Right kidney (tissue), 9 donors: ENCODE measurements at places on chromosomes 5 and 9.

DNA sequence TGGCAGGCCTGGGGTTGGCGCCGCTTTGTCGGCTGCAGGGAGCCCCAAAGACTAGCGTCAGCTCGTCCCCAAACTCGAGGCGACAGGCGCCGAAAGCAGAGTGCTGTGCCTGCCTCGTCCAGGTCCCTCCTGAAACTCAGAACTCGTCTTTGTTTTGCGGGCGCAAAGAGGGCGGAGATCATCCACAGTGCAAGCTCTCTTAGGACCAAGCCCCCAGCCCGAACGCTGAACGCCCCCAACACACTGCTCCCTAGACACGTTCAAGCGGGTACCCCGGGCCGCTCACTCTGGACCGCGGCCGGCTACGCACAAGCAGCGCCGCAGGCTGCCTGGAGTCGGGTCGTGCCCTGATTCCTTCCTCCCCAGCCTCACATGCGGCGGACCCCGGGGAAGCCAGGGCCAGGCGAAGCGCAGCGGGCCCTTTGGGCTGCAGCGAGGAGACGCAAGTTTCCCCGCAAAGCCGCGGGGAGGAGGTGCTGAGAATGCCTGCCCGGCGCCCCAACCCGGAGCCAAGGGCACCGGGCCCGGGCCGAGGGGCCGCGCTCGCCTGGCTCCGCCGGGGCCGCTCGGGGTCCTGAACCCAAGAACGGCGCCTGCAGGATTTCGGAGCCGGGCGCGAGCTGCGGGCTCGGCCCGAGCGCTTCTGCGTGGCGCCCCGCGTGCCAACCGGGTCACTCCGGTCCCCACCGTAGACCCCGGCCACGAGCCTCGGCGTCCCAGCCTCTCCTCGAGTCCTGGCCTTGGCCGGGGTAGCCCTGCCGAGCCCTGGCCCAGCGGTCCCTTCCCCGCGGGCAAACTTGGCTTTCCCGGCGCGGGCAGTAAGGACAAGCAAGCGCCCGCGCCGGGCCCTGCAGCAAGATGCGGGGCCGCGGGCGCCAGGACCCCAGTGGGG is 738 bp downstream of the FSTL4 start:
- peak; percentile 59 for DNase-seq

DNA sequence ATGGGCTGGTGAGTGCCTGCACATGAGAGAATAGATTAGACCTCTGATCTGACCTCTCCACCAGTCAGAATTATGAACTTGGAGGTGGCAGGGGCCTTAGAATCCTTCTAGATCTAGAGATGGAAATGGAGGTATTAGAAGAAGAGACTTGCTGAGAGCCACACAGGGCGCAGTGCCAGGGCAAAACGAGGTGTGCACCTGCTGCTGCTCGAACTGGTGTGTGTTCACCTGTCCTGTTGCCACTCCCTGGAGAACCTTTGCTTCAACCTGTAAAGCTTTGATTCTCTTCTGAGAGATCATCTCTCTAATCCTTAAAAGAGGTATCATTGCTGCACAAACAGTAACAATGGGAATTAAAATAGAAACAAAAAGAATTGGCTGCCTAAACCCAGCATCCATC is 24.9 kb downstream of the FRMPD1 start:
- no peak for DNase-seq

- DNase-seq, result no peak
Measured at GRCh38 chr5:108797396-108797795, 49.7 kb downstream of the FER start.

- no peak for DNase-seq
Measured at GRCh38 chr5:154727361-154727760, 27.8 kb upstream of the LARP1 start.

GRCh38 chr5:9302218-9302617 is 243.7 kb downstream of the SEMA5A start:
- DNase-seq, result no peak

- DNase-seq, result no peak
Measured at GRCh38 chr5:9851458-9851857, 221.3 kb upstream of the TAS2R1 start.

- DNase-seq, result no peak
Measured at GRCh38 chr5:170805666-170806065, 22.1 kb downstream of the GABRP start.

- DNase-seq, result peak; percentile 44
Measured at GRCh38 chr5:14870337-14871213, 1.0 kb downstream of the ANKH start.

DNA sequence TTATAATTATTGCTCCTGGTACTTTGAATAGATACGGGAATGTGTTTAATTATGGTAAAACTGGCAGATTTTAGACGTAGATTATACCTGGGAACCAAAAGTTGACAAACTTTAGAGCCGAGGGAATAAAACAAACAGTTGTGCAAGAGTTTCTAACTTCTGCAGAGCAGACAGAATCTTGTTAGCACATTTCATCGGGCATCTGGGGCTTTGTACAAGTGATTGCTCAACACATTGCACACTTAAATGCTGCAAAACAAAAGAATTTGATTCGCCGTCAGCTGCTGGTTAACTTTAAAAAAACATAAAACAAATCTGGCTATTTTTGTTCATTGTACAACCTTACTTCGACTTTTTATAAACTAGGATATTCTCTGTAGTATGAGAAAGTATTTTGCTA is 398.1 kb downstream of the MAN2A1 start:
- DNase-seq, result no peak

DNA sequence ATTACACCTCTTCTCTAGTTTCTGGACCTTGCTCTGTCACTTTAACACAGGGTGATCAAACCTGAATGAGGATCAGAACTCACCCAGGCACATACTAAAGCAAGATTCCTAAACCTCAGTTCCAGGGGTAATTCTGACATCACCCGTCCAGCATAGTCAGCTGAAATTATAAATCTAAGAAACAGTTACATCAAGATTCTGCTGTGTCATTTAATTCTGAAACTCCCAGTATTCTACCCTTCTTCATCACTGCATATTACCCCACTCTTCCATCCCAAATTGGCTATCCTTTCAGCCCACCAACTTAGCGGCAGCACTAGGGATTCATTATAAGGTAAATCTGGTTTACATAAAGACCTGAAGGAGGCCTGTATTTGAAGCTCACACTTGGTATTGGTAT is 64.0 kb downstream of the STX17 start:
- DNase-seq, result no peak

GRCh38 chr5:145920542-145921210 is 15.7 kb upstream of the SH3RF2 start:
- no peak for DNase-seq

GRCh38 chr9:99167119-99167518 is 54.6 kb downstream of the ALG2 start:
- DNase-seq, result no peak

- DNase-seq, result no peak
Measured at GRCh38 chr5:34415559-34416198, 240.4 kb upstream of the RAI14 start.

GRCh38 chr9:134647359-134648080 is 5.9 kb downstream of the COL5A1 start:
- no peak for DNase-seq

DNA sequence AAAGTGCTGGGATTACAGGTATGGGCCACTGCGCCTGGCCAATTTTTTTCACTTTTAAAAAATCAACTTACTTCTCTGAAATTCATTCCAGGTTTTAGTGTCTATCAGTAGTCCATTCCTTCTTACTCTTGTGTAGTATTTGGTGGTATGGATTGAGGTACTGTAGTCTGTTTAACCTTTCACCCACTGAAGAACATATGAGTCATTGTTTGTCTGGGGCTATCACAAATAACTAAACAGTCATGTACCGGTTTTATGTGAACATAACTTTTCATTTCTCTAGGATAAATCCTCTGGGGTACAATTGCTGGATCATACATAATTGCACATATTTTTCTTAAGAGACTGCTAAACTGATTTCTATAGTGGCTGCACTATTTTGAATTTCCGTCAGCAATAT is 1188.0 kb upstream of the CDH9 start:
- DNase-seq, result no peak

DNA sequence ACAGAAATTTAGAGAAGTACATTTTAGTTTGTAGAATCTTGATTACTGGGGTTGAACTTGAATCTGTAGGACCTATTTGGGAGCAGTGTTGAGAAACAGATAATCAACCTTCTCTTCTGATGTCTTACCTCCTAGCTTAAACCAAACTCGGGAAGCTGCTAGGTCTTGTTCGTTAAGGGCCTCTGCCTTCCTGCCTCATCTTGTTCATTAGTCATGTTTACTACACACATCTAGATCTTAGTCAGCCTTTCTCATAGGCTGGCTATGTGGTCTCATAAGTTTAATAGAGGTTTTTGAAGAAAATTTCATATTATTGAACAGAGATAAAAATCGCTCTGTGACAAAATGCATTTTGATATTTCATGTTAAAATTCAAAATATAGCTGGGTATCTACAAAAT is 331.0 kb upstream of the EDIL3 start:
- no peak for DNase-seq

DNA sequence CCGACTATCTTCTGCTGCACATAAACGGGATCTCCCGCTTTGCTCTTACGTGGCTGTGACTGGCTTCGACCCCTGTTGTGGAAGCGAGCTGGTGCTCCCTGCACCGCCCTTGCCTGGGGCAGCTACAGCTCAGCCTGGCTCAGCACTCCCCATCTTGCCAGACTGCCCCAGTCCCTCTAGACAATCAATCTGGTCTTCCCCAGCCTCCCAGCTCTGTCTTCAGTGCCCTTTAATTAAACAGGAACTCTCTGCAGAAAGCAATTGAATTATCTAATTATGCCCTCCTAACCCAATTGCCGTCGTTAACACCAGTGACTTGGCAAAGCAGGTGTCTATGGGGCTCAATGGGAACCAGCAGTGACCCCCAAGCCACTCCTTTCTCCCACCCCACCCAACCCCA is 18.9 kb upstream of the NTNG2 start:
- no peak for DNase-seq

DNA sequence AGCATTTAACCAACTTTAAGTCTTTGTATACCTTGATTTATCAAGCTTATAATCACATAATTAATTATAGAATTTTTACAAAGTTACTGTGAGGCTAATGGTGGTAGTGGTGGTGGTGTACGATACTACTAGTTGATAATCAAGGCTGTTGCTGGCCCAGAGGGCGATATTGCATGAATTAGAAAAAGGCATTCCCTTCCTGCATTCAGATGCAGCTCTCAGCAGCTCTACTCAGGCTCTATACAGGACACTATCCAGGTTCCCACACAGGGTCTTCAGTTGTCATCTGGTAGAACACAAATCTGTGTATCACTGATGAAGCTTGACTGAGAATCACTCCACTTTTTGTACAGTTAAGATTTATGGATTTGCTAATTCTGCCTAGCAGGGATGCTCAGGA is 562.8 kb upstream of the C9orf72 start:
- DNase-seq, result no peak

DNA sequence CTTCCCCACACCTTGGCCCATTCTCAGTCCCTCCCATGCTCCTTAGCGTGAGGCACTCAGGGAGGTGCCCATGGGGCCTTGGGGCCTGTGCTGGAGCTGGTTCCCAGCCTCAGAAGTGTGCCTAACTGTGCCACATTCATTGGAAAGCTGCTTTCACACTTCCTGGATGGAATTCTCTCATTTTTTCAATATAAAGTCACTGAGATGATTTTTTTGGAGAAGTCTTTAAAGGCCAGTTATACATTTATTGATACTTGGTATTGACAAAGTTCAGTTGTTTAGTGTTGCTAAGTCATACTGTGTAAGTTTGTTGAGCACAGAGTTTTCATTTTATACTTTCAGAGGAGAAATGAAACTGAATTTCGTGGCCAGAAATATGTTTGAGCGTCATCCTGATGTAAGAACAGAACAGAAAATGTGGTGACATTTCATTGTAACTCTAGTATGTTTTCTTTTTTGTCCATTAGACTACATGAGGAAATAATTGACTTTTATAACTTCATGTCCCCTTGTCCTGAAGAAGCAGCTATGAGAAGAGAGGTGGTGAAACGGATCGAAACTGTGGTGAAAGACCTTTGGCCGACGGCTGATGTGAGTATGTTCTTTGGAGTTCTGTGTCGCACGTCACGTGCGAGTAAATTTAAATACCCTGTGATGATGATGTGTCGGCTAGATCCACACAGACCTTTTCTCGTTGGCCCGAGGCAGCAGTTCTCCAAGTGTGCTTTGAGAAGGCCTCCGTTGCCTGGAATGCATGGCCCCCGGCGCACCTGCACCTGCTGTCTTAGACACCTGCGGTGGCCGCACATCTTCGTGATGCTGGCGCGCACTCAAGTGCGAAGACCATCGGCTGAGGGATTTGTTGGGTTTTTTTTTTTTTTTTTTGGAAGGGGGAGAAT is 24.1 kb downstream of the TENT4A start:
- no peak for DNase-seq

- DNase-seq, result no peak
Measured at GRCh38 chr5:95069948-95070347, 214.9 kb downstream of the MCTP1 start.

DNA sequence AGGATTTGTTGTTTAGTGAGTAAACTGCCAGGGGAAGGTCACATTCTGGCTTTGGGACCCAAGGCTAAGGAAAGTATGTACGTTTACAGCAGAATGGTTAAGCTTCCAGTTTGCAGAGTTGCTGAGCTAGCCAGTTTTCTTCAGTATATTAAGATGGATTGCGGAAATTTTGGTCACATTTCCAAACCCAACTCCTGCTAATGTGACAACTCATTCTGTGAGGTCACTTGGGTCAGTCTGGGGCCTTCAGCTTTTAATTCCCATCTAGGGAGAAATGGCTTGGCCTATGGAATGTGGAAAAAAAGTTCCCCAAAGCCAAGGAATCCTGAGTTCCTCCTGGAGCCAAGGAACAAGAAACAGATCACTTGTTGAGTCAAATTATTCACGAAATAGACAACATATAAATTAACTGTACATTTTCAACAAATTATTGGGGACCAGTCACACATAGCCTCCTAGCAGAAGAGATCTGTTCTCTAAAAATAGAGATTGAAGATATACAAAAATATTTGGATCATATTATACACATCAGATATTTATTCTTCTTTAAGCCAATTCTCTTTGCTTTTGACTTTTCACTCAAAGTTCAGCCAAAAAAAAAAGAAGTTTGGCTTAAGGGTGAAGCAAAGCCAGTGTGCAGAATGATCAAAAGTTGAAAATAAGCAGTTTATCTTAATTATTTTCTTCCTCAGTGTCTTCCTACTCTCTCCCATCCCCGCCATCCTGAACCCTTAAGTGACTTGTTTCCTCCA is 8.8 kb downstream of the KCNV2 start:
- no peak for DNase-seq

DNA sequence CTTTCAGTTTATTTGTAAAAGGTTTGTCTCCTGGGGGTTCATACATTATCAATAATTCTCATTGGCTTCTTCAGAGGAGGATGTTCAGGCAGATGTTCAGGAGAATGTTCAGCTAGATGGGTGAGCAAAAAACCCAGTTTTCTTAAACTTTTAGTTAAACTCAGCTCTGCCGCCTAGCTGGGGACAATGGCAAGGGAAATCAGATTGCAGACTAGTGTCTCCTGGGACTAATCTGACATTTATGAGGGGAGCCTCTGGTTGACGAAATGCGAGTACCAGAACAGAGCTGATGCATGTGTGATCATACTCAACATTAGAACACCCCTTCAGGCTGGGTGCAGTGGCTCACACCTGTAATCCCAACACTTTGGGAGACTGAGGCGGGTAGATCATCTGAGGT is 314.4 kb downstream of the ARL15 start:
- no peak for DNase-seq
